ENCODE measurements at places on chromosomes 12 and 14.
A peak's percentile ranks its signal among the peaks of the same experiment; 100 is the strongest.

DNA sequence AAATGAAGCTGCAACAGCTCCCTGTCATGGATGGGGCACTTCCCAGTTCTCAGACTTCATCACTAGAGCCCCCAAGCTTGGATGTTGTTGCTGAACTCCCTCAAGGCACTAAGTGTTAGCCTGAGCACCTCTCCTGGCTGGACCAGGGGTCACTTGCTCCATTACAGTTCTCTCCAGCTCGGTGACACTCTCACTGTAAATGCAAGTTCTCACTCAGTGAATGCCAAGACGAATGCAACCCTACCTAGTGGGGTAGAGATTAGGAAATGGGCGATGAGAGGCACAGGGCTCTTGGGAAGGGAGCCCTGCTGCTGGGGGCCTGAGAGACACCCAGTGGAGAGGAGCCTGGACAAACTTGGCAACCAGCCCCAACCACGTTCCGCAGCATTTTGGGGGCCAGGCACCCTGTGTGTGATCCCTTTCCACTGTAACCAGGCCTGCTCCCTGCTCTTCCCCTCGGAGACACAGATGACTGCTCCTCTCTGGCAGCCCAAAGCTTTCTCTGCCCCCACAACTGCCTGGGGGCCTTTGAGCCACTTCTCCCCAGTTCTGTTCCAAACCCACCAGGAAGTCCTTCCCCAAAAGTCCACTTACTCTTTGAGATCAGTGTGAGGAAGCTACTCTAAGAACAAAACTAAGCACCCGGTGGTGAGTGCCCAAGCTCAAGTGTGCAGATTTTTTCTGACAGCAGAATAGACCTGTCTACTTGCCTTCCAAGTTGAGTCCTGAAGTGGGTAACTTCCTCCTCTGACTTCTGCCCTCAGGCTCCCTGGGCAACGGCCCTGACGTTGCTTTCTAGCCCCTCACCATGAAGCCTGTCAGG is 8.0 kb upstream of the SELPLG start:
- no peak for DNase-seq

DNA sequence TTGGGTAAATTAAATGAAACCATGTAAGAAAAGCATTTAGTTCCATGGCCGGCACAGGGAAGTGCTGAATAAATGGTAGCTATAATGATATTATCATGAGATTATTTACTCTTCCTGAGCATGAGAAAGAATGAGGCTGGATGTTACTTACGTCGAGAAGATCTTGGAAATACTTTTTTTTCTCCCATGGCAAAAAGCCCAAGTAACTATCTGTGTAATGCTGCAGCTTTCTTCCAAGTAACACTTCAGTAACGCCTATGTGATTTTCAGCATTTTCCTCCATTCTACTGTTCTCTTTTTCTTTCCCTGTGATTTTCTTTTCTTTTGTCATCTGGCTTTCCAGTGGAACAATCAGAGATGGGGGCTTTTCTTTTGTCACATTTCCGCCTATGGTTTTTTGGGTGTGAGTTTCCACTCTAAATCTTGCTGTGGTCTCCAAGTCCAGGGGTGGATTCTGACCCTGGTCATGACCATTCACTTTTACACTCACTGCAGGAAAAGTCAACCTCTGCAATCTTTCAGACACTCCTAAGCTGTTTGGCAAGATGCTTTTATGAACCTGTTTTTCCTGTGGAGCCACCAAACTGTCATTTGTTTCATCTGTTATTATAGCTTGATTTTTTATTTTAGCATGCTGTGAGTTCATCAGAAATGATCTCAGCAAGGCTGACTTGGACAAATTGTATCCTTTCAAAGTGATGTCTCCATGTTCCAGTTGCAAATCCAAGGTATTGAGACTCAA is 25.0 kb upstream of the SYCP3 start:
- DNase-seq, result no peak

DNA sequence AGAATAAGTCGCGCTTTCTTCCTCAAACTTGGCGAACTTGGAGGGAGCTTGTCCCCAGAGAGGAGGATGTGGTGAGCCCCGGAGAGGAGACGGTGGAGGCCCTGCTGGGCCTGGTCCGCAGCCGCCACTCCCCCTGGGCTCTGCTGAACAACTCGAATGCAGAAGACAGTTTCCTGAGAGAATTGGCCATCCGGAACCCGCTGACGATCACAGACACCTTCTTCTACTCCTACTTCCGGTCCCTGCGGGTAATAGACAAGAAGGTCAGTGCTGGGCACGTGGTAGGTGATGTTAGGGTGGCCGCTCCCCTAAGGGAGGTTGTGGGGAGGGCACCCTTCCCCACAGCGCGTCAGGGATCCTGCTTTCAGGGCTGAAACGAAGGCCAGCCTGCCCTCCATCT is 1.6 kb downstream of the LRRC43 start:
- DNase-seq, result no peak

- DNase-seq, result no peak
These were observed 5.0 kb upstream of the SLC38A4 start for GRCh38 chr12:46830731-46831334.

- DNase-seq, result no peak
These were observed 46.5 kb downstream of the NT5DC3 start for GRCh38 chr12:103794309-103795213.

DNA sequence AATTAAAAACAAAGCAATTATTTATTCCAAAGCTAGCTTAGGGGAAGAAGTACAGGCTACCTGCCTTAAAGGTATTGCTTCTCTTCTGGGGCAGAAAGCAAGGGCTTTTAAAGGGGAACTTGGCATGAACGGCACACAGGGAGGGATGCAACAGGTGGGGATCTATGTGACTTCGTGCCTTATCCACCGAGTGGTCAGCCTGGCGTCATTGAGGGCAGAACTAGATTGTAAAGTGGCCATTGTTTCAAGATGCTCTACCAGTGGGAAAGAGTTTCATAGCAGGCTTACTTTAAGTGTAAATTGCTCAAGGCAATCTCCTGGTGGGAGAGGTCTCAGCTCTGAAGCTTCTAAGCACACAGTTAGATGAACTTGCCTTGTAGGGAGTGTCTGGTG is 360.4 kb downstream of the ATP23 start:
- DNase-seq, result no peak

DNA sequence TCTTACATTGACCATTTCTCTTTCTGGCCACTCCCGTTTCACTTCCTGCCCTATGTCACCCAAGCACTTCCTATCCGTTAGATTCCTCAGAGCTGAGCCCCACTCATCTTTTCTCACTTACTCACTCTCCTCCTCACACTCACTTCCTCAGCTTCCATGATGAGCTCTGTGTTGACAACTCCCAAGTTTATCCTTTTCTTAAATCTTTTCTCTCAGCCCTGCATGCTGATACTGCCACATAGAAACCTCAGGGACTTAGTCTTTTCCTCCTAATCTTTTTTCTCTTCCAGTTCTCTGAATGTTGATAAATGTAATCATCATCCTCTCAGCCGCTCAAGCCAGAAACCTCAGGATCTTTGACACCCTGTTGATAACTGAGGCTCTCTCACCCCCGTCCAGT is 99.6 kb downstream of the ANO6 start:
- no peak for DNase-seq

GRCh38 chr12:95608252-95609033 is 57.2 kb upstream of the USP44 start:
- no peak for DNase-seq

- DNase-seq, result no peak
These were observed 147.7 kb downstream of the CALM1 start for GRCh38 chr14:90544566-90544965.

- DNase-seq, result no peak
These were observed 85.9 kb downstream of the PRMT8 start for GRCh38 chr12:3576891-3577290.

GRCh38 chr12:21642707-21643389 is 14.8 kb downstream of the LDHB start:
- DNase-seq, result no peak

DNA sequence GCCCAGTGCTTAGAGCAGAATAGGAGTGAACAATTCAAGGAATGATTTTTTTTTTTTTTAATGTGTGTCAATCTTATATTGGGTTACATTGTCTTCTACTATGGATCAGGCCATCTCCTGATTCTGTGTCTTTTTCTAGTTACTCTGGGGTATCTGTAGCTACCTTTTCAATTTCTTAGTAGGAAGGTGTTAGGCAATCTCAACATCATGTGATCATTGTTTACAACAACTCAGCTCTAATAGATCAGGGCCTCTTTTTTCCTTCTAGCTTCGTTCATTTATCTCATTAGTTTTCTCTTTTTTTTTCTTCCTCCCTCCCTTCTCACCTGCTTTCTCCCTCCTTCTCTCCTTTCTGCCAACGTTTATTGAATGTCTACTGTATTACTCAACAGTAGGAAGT is 8.9 kb downstream of the SOCS2 start:
- DNase-seq, result no peak

- no peak for DNase-seq
These were observed 227.5 kb downstream of the GXYLT1 start for GRCh38 chr12:41917181-41917580.

GRCh38 chr12:51846911-51847642 is 1.4 kb downstream of the FIGNL2 start:
- peak; percentile 76 for DNase-seq

- DNase-seq, result no peak
These were observed 12.0 kb upstream of the CRY1 start for GRCh38 chr12:107105410-107105703.

DNA sequence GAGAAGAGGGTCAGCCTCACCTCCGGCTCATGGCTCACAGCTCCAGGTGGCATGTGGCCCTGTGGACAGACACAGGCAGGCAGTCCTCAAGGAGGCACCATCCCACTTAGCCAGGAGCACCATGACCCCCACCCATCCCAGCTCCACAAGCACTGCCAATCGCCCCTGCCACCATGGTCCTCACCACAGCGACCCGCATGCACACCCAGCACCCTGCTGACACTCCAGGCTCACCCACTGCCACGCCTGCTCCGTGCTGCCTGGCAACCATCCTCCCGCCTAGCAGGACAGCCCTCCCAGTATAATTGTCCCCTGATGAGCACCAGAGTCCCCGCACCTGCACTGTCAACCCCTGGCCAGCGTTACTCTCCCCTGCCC is 50.9 kb downstream of the TRPV4 start:
- DNase-seq, result no peak

DNA sequence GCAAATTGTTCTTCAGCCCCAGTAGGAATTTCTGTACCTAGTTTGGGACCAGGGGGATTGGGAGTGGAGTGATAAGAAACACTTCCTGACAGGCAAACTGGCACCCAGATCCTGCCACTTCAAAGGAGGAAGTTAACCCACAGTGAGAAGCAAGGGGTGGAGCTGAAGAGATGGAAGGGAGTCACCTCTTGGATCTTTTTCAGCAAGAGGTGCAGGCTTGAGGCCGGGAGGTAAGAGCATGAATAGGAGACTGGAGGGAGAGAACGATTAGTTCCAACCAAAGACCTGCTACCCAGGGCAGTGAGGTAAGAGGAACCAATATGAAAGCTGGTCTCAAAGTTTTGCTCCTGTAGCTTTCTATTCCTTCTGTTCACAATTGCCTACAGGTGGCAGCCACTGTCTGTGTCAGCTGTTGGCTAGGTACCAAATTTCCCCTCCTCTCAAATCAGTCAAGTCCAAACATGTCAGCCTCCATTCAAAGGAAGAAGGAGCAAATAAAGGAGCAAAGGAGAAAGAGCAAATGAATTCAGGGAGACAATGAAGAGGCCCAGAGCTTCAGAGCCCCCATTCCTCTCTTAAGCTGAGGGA is 14.9 kb upstream of the TAC3 start:
- peak; percentile 29 for DNase-seq

DNA sequence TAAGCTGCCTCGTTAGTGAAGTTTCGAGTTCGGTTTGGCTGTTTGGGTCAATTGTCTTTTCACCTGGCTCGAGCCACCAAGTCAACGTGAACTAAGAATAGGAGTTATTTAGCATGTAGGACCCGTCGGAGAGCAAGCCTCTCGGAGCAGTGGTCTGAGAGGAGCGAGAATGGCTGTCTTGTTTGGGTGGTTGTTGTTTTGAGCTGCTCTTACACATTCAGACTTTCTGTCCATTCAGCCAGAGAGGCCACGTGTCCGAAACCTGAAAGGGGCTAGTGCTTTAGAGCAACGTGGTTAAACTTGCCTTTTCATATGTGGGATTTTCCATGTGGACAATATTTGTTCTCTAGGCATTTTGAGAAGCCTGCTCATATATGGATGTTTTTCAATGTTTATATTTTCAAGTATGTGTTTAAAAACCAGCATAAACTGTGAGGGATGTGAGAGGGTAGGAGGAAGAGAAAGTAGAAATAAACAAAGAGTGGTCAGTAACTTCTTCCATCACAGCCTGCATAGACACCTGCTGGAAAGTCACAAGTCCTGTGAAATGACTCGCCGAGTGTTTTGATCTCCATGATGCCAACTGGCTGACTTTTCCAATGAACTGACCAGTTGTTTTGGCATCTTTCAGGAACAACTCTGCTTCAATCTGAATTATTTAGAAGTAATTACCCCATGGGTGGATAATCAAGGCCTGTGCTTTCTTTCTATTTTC is 221.0 kb downstream of the ASCL1 start:
- no peak for DNase-seq

DNA sequence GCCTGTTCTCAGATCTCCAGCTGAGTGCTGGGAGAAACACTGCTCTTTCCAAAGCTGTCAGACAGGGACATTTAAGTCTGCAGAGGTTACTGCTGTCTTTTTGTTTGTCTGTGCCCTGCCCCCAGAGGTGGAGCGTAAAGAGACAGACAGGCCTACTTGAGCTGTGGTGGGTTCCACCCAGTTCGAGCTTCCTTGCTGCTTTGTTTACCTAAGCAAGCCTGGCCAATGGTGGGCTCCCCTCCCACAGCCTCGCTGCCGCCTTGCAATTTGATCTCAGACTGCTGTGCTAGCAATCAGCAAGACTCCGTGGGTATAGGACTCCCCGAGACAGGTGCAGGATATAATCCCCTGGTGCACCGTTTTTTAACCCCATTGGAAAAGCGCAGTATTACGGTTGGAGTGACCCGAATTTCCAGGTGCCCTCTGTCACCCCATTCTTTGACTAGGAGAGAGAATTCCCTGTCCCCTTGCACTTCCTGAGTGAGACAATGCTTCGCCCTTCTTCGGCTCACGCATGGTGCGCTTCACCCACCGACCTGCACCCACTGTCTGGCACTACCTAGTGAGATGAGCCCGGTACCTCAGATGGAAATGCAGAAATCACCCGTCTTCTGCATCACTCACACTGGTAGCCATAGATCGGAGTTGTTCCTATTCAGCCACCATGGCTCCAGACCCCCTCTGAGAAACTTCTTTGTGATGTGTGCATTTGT is 650.3 kb upstream of the ALG10B start:
- no peak for DNase-seq

- DNase-seq, result no peak
These were observed 43.7 kb downstream of the DUSP16 start for GRCh38 chr12:12518919-12519318.

DNA sequence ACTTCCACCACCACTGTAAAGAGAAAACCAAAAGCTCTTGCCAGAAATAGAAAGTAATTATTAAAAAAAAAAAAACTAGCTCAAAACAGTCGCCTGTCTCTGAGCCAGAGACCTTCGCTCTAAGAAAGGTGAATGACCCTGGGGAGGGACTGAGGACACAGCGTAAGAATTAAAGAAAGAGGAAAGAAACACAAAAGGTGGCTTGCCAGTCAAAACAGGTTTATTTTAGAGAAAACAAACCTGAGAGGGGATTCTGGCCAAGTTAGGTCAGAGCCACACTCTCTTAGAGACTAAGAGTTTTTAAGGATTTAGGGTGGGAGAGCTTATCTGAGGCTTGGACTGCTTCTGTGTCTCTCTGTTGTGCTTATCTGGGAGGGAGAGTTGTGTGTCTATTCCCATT is 66.0 kb downstream of the DNAH10 start:
- no peak for DNase-seq

- no peak for DNase-seq
These were observed 292.3 kb downstream of the TMEM121 start for GRCh38 chr14:105818712-105819005.

Measured in urothelium cell line (cell line).